ENCODE measurements at places on chromosomes 13 and 19.
A peak's percentile ranks its signal among the peaks of the same experiment; 100 is the strongest.

DNA sequence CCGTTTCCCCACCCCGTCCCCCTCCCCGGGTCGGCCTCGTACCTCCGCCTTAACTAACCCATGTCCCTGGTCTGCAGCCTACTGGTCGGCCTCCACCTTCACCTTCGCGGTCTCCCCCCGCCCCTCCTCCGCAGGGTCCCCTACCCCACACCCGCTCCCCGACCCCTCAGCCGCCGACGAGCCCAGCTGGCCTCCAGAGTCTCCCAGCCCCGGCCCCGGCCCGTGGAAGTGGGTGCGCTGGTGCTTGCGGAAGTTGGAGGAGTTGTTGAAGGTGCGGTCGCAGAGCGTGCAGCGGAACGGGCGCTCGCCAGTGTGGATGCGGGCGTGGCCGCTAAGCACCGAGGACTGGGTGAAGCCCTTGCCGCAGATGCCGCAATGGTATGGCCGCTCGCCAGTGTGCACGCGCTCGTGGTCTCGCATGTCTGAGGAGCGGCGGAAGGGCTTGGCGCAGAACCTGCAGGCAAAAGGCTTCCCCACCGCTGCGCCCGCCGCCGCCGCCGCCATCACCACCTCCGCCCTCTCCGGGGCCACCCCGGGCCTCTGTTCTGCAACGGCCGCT lies 2.6 kb downstream of the ZNF784 start:
- no peak for DNase-seq

DNA sequence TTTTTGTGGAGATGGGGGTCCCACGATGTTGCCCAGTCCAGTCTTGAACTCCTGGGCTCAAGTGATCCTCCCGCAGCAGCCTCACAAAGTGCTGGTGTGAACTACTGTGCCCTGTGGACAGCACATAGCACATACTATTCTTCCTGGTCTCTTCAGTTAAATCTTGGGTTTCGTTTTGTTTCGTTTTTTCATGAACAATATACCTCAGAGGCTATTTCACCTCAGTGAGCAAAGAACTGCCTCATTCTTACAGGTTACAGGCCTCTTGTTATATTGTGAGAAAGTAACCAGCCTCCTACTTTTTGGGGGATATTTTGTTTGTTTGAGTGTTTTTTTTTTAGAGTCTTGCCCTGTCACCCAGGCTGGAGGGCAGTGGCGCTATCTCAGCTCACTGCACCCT lies 1.3 kb upstream of the C3 start:
- DNase-seq, result no peak

DNA sequence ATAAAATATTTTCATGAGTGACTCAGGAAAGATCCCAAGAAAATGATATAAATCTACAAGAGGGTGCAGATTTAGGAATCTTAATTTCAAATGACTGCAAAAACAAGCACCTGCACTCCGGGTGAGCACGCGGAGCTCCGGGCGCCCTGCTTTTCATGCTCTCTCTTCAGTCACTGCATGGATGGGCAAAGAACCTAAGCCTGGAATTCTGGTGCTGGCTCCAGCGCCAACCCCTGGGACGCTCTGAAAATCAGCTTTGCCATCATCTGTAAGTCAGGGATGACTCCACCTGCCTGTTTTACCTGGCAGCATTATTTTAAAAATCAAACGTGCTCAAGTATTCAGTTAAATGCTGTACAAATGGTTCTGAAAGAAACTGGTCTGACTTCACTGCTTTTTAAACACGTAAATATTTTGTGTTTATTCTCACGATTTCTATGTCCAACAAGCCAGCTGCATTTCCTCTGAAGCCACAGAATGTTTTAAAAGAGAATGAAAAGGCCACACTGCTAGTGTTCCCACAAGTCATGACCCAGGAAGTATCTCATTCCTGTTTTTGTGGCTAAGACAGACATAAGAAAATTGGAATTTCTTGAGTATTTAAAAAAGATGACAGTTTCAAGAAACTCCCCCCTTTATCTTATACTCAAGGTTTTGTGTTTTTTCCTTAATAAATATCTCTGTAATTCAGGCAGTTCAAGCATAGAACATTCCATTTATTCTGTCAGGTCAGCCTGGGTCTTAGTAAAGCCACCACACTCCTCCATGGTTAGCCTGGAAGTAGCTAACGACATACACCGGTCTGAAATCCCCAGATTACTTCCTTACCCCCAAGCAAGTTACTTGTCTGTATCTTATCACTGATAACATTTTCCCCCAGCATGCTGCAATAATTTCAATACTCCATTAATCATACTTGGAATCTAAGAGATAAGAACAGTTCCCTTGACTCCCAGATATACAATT lies 81.1 kb downstream of the COL4A1 start:
- DNase-seq, result no peak

GRCh38 chr13:53152057-53152421 lies 123.4 kb downstream of the OLFM4 start:
- DNase-seq, result no peak

- DNase-seq, result no peak
These were observed 58.5 kb upstream of the ZDHHC20 start for GRCh38 chr13:21517576-21517975.

DNA sequence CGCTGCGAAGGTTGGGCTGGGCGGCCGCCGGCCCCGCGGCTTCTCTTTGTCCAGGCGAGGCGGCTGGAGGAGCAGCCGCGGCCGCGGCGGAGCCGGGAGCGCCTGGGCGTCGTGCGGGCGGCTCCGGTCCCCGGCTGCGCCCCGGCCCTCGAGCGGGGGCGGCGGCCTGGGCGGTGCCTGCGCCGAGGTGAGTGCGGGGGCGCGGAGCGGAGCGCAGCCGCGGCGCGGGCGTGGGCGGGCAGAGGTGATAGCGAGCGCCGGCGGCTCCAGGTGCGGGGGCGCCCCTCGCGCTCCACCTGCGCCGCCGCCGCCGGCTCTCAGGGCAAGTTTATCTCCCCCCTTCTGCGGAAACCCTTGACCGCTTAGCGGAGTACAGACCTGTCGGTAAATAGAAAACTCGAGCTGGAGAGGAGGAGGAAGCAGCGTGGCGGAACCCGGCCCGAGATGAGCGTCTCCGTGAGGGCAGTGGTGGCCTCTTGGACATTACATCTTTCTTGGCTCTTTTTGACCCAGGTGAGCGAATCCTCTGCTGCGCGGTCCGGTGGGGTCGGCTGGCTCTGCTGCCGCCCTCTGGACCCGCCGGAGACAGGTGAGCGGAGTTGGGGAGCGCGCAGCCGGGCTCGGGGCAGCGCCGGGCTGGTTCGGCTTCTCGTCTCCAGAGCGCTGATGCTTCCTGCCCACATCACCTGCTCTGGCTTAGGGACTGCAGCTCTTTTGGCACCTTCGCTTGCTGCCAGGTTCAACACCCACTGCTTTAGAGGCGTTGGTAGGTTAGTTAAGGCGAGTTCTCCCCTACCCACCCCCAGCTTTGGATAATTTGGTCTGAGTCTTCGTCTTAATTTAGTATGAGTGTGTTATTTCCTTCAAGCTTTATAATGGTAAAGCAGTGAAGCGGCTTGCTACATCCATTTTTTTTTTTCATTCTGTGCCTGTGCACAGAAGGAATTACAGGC lies at the start of gene MTUS2:
Gene MTUS2, plus strand, starts transcription at position 241 of the 953 bp plus-strand sequence.
- no peak for DNase-seq

GRCh38 chr13:90032841-90033493 lies 1314.5 kb upstream of the MIR17HG start:
- no peak for DNase-seq

- no peak for DNase-seq
These were observed 7.5 kb upstream of the SACS start for GRCh38 chr13:23440821-23441618.

DNA sequence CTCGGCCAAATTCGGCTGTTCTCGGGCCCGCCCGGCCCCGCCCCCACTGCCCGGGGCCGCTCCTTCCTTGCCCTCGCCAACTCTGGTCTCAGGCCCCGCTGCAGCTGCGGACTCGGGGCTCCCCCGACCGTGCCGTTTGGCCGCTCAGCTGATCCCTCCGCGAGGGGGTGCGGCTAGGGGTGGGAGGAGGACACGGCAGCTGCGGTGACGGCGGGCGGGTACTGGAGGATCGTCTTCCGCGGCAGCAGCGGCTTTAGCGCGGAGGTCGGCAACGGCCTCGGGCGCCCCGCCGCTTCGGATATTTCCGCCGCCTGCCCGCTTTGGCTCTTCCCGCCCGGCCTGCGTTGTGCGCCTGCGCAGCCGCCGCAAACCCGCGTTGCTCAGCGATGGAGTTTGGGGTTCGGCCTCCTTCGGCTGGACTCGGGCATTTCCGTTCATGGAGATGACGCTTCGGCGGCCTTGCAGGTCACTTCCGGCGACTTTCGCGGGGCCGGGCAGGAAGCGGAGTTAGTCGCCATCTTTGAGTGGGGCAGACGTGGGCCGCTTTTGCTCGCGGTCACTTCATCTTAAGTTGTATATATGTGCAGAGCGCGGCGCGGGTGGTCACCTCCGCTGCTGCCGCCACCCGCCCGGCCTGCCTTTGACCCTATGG lies 338 bp upstream of the UBE2M start:
- DNase-seq, result peak; percentile 95

DNA sequence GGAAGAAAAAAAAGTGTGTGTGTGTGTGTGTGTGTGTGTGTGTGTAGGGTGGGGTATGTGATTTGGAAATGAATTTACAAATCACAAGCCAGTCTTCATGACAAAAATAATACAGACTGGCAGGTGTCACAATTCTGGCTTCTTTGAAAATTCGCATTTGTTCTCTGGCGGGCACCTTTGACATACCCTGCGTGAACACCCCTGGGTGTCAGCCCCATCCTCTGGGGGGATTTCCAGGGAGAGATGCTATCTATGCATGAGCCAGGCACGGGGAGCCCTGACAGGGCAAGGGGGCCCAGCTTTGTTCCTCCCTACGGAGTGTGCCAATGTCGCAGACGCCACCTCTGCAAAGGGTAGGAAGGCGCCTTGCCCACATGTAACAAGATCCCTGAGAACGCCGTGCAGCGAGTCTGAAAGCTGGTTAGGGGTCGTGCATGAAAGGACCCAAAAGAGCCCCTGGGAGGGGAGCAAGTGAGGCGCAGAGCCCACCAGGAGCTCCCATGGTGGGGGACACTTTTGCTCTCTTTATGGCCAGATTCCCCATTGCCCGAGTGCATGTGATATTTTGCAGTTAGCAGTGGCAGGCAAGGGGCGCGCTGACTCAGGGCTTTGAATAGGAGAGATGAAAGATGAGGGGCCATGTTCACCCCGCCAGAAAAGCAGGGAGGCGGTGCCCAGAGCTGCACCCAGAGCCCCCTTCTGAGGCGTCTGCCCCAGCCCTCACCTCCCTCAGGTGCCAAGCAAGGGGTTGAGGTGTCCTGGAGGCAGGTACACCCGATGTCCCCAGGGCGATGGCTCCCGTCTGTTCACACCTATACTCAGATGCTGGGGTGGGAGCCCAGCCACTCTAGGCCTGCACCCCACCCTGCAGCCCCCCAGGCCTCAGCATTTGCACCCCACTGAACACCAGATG lies 45.3 kb downstream of the KLF2 start:
- no peak for DNase-seq

DNA sequence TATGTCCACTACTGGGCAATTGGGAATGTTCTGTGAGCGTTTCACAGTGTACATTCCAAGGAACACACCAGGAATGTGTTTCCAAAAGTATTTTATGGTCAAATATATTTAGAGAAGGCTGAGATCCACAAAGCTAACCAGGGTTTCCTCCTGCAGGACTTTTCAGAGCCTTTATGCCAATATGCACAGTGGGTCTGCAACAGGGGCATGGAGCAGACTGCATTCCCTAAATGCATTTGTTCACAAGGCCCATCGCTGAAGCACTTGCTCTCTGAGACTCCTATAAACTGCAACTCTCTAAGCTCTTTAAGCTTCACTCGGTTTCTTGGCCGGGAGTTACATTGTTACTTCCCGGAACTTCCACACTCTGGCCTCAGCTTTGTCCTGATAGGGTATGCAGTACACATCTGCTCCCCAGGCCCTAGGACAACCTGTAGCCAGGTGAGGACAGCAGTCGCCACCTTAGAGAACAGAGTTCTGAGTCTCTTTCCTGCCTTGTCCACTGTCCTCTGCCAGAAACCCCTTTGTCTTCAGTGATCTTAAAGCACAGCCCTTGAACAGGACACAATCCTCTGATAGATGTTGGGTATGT lies 33.5 kb downstream of the FBN3 start:
- no peak for DNase-seq

GRCh38 chr19:55554302-55554701 lies 9.0 kb upstream of the SBK3 start:
- no peak for DNase-seq

DNA sequence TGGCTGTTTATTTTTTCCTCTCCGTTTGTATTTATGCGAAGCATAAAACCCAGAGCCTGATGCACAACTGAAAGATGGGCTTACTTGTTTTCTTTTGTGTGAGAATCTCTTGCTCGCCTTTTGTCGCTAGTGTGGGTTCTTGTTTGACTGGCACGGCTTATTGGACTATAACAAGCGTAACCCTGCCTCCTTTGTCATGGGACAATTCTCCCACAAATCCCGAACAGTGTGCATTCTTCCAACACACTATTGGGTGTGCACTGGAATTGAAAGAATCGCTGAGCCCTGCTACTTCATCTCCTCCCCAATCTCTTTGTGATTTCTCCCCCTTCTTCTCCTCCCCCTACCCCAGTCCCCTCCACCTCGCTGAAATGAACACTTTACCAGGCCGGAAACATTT lies 110.8 kb downstream of the ZIC5 start:
- DNase-seq, result no peak

DNA sequence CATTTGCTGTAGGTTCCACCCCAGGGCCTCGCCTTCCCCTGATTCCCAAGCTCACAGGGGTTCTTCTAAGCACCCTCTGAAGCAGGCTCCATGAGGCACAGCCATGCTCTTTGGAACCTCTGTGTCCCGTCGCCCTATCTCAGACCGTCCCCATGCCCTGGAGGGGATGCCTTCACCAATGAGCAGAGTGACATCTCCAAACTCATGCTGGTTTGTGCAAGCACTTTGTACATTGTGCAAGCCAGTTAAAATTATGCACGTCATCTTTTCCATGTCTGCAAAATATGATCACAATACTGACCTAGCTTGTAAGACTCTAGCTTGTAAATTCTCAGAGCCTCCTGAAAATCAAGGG lies 46.5 kb upstream of the RAP2A start:
- no peak for DNase-seq

DNA sequence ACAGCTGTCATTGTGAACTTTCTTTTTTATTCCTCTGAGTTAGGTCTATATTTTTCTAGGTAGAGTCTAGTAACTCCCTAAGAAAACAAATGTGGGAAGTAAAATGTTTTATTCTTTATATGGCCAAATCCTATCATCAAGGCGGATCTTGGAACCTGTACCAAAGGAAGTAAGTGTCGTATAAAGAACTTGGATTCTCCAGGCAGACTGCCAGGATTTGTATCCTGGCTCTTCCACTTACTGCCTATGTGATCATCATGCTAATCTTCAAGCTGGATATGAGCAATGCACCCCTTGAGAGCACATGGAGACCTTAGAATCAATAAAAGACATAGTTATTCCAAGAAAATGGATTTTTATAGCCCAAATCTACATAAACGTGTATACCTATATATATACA lies 286.5 kb downstream of the PCDH17 start:
- DNase-seq, result no peak

DNA sequence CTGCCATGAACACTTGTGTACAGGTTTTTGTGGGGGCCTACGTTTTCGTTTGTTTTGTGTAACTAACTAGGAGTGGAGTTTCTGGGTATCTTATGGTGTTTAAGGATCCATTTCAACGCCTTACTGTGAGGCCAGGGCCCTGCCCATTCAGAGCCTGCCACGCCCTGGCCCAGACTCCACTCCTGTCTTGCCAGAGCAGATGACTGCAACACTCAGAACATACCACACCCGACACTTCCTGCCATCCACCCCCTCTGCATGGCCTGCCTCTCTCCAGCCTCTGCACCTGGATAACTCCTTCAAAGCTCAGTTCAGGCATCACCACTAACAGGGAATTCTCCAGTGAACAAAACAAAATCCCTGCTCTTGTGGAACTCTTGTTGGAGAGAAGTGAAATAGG lies 43.2 kb downstream of the RGCC start:
- no peak for DNase-seq

- DNase-seq, result no peak
These were observed 6.7 kb upstream of the UBL3 start for GRCh38 chr13:29857085-29857484.
